Keratinocyte (primary cell): ENCODE measurements at places on chromosomes 16 and 17.

DNA sequence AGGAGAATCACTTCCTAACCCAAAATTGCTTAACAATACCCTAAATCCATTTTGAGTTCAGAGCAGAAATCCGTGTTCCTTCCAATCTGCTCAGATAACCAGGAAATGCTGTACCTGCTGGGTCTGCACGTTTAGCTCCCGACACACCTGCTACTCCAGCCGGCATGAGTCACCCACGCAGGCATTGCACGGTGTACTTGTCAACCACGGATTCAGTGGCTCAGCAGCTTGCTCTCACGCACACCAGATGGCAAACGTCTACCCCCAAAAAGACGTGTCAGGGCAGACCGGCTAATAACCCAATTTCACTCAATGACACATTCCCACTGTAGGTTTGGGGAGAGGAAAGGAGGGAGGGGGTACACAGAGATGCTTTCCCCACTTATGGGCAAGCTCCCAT, 468.1 kb downstream of the SOX9 start:
- peak; percentile 96 for DNase-seq

GRCh38 chr16:80931801-80932707, 74.6 kb downstream of the CMC2 start:
- DNase-seq, result no peak

GRCh38 chr17:38554430-38555350, 51.1 kb downstream of the SRCIN1 start:
- DNase-seq, result no peak

DNA sequence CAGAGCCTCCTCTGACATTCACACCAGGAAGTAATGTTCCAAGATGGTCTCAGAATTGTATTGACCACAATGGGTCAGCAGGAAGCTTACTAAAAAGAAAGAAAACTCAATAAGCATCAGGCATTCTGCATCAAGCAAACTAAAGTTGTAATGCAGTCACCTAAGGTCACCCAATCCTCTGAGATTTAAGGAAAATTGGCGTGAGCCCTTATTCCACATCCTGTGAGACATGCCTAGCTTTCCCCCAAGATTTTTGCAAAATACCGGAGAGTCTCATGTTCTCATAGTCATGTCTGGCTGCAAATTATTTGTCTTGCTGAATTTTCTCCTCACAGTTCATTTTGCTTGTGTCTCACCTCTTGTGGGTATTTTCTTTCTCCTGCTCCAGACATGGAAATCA, 417.1 kb upstream of the SOX9 start:
- DNase-seq, result no peak

- no peak for DNase-seq
Observed at GRCh38 chr17:82126556-82127314, 28.7 kb upstream of the FASN start.

GRCh38 chr17:1455291-1455796, 688 bp downstream of the CRK start:
- DNase-seq, result no peak

GRCh38 chr16:84940670-84941551, 70.4 kb downstream of the ZDHHC7 start:
- no peak for DNase-seq

DNA sequence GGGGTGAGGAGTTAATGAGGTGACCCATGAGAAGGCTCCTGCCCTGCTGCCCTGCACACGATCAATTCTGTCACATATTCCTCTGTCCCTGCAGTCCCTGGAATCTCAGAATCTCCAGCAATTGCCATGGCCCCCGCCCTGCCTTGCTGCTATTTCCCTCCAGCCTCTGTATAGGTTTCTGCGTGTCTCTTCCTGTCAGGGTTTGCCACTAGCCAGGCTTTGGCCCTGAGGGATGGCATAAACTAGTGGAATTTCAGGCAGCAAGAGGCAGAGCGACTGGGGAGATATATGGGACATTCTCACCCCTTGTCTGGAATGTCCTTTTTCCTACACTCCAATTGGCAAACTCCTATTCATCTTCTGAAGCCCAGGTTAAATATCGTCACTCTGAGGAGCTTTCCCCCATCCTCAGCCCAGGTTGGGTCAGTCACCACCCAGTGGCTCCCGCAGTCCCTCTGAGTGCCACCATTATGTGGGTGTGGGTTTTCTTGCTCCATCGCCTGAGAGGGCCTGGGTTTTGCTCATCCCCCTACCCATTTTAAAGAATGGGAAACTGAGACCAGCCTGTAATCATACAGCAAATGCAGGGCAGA, 15.5 kb upstream of the NATD1 start:
- DNase-seq, result no peak

GRCh38 chr17:77423589-77424451, 283.1 kb downstream of the SEC14L1 start:
- peak; percentile 72 for DNase-seq

- no peak for DNase-seq
Observed at GRCh38 chr17:19833914-19834313, 33.8 kb downstream of the ULK2 start.

DNA sequence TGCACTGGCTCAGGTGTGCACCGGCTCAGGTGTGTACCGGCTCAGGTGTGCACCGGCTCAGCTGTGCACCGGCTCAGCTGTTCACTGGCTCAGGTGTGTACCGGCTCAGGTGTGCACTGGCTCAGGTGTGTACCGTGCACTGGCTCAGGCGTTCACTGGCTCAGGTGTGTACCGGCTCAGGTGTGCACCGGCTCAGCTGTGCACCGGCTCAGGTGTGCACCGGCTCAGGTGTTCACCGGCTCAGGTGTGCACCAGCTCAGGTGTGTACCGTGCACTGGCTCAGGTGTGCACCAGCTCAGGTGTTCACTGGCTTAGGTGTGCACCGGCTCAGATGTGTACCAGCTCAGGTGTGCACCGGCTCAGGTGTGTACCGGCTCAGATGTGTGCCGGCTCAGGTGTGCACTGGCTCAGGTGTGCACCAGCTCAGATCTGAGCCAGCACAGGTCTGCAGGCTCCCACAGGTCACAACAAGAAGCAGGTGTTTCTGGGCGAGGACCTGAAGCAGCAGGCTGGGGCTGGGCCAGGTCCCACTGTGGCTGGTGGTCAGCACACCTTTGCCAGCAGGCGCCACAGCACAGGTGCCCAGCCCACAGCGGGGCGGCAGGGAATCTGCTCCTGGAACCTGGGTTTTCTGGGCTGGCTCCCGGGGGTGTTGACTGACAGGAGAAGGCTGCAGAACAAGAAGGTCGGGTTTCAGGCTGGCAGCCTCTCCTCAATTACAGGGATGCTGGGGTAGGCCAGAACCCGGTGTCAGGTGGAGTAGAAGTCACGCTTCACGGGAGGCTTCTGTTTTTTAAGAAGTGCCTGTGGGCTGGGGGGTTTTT, 17.2 kb downstream of the METRNL start:
- DNase-seq, result no peak

DNA sequence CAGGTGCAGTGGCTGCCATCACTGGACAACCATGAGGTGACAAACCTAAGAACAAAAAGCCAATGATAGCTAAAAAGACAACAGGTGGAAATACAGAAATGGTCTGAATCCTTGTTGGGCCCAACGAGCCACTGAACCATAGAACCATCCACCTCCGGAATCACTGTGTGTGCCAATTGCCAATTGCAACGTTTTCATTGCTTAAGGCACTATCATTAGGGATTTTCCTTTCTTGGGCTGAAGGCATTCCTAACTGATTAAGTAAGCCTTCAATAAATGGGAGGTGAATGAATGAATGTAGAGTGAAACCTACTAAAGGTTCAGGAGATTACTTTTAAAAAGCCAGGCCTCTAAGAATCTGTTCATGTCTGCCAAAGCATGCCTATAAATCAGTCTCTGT, 3.6 kb downstream of the USP31 start:
- peak; percentile 44 for DNase-seq

- DNase-seq, result no peak
Observed at GRCh38 chr17:49063652-49064051, 66.5 kb downstream of the IGF2BP1 start.

- no peak for DNase-seq
Observed at GRCh38 chr16:84058211-84058610, 15.6 kb upstream of the SLC38A8 start.

DNA sequence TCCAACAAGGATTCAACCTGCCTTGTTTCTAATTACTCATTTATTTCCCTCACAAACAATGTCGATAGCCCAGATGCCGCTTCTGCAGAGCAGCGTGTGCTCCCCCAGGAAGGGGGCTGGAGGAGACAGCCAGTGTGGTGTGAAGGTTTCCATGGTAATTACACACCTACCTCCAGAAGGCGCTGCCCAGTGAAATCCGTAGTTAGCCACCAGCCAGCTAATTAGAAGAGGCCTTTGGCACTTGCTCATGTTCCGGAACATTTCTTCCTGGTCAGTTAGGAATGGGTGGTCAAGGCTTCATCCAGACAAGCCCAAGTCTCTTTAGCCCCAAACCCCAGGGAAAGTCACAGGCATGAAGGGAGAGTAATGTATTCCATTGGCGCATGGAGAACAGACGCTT, 342.5 kb upstream of the C16orf82 start:
- no peak for DNase-seq

DNA sequence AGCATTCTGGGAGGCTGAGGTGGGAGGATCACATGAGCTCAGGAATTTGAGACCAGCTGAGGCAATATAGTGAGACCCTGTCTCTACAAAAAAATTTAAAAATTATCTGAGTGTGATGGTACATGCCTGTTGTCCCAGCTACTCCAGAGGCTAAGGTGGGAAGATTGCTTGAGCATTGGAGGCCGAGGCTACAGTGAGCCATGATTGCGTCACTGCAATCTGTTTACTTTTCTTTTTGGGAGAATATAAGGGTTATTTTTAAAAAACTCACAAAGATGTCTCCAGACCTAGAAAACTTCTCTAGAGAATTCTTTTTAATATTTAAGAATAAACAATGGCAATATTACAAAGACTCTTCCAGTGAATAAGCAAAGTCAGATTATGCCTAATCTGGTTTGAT, 226.9 kb downstream of the BCAS3 start:
- no peak for DNase-seq

DNA sequence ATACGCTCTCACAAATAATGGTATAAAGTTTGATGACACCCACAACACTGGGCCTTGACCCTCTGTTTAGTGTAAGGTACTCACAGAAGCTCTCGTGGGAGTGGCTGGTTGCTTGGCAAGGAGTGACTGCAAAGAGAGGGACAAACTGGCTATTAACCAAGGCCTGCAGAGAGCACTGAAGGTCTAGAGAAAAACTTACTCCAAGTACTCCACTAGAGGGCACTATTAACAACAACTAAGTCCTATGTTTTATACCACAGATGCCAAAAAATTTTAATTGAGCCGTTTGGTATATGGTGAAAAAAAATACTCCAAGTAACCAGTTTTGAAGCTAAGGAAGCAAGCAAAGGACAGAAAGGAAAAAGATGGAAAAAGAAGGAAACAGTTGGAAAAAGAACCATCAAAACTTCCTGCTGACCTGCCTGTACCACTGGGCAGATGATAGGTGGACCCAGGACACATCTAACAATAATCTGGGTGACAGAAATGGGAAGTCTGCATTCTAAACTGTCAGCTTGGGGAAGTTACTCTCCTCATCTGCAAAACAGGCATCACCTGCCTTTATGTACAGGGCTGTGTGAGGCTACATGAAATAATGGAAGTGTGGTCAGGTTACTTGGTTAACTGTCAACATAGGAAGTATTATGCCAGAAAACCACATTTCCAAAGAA, 23.2 kb downstream of the DYNC1LI2 start:
- no peak for DNase-seq

GRCh38 chr17:36824678-36825101, 112.6 kb upstream of the LHX1 start:
- peak; percentile 13 for DNase-seq

GRCh38 chr16:50594308-50595260, 46.4 kb downstream of the NKD1 start:
- no peak for DNase-seq

DNA sequence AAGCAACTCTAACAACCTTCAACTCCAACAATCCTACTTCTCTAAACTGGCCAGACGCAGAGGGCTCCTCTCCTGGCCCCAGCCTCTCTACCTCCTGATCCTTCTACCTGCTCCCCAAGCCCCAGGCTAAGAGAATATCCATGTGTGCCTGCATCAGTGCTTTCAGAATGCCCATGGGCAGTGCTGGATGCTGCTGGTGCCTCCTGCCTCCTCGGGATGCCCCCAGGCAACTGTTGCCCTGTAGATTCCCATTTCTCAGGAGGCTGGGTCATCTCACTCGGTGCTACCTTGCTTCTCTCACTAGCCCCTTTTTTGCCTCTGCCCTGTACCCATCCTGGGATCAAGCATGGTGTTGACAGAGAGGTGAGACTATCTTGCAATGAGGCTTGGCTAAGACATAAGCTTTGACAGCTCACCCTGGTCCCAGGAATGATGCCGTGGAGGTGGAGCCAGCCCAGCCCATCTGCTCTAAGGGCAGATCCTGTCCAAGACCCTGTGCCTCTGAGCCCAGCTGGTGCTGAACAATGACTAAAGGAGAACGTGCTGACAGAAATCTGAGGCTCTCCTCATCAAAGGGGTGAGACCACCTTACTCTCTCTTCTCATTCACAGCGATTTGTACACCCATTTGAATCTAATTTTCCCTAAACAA, 19.4 kb upstream of the SUPT4H1 start:
- no peak for DNase-seq

GRCh38 chr16:85646976-85647375, 33.9 kb downstream of the GSE1 start:
- DNase-seq, result no peak

- DNase-seq, result no peak
Observed at GRCh38 chr17:73288534-73289302, 23.1 kb downstream of the CDC42EP4 start.

GRCh38 chr16:2964475-2965336, 631 bp downstream of the KREMEN2 start:
- no peak for DNase-seq

DNA sequence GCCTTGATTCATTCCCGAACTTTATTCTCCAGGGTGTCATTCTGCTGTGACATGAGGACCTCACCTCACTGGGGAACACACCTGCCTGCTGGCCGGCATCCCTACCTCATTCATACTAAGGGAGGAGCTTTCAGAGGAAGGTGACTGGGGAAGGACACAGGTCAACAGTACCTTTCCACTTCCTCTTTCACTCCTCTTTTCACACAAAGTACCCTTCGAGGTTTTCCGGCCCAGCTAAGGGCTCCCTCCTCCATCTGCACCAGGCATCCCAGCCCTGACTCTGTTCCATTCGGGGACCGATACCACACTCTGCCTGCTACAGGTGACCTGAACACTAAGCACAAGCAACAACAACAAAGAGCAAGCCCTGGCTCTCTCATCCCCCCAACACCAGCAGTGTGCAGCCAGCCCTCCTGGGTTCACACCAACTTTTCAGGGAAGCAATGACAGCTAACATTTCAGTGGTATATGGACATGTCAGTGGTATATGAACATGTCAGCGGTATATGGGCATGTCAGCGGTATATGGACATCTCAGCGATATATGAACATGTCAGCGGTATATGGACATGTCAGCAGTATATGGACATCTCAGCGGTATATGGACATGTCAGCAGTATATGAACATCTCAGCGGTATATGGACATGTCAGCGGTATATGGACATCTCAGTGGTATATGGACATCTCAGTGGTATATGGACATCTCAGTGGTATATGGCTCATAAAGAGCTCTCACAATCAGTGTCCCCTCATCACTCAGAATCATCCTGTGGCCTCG, 16.0 kb downstream of the TRIM25 start:
- no peak for DNase-seq

- DNase-seq, result no peak
Observed at GRCh38 chr16:89489898-89490438, 393 bp downstream of the ANKRD11 start.

GRCh38 chr17:50347117-50347893, 1.4 kb downstream of the XYLT2 start:
- DNase-seq, result no peak
